ENCODE measurements at places on chromosomes 7 and 10. TPM values are rescaled to one million over a fixed set of nuclear protein-coding genes. Genes with fewer than 3 reads are reported as not detected.

DNA sequence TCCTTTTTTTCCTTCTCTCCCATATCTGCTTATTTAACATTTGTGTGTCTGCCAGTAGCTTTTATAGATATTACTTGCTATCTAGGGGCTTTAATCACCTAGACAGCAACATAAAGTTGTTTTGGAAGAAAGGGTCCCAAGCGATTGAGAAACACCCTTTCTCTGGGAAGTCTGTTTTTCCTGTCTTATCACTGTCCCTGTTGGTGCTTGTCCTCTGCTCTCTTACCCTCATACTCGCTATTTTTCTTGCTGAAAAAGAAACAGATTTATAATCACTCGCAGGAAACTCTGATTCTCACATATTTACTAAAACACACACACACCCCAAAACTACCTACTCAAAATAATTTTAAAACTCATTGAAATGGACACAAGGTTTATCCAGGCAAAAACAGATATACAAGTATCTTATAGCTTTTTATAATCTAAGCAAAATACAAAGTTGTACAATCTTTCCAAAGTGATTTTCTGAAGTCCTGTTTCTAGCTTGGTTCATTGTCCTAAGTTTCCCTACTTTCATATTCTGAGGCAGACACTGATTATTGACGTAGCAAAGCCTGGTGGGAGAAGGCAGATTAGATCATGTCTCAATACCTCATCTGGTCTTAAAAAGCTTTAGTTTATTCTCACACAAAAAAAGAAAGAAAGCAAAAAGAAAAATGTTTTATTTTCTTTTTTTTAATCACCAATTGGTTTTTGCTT, 157.3 kb downstream of the CACNA2D1 start:
- no peak overlapping the region for H3K4me3 ChIP-seq
- no peak for DNase-seq
- H3K27me3 ChIP-seq = no peaks in the 10 kb centered on the region

DNA sequence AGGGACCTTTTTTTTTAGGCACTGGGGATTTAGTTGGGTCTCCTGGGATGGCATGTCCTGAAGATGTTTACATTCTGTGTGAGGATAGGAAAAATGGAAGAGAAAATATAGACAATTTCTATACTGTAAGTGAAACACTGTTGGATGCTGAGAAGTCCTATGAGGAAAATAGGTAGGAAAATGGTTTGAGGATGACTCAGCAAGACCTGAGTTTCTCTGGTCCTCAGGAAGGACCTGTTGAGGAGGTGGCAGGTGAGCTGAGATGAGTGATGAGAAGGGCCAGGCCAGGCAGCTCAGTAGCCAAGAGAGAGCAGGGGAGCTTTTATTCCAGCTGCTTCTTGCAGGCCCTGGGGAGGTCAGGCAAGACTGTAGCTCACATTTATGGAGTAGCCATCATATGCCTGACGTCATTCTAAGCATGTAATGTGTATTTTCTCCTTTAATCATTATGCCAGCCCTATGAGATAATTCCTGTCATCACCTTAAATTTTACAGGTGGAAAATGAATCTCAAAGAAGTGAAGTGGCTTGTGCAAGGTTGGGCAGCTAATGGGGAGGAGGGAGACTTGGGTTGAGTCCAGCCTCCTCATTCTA, 19.1 kb upstream of the LRRC18 start:
- DNase-seq = no peak
- no peaks in the 10 kb centered on the region for H3K36me3 ChIP-seq
- H3K27ac ChIP-seq = no peak overlapping the region

GRCh38 chr7:101744588-101744987, 72.8 kb upstream of the CUX1 start:
- H3K27me3 ChIP-seq = no peaks in the 10 kb centered on the region
- DNase-seq = no peak
- peaks cover 35% of the 10 kb centered on the region for H3K4me1 ChIP-seq
- no peaks in the 10 kb centered on the region for H3K36me3 ChIP-seq
- H3K4me3 ChIP-seq = no peak overlapping the region

DNA sequence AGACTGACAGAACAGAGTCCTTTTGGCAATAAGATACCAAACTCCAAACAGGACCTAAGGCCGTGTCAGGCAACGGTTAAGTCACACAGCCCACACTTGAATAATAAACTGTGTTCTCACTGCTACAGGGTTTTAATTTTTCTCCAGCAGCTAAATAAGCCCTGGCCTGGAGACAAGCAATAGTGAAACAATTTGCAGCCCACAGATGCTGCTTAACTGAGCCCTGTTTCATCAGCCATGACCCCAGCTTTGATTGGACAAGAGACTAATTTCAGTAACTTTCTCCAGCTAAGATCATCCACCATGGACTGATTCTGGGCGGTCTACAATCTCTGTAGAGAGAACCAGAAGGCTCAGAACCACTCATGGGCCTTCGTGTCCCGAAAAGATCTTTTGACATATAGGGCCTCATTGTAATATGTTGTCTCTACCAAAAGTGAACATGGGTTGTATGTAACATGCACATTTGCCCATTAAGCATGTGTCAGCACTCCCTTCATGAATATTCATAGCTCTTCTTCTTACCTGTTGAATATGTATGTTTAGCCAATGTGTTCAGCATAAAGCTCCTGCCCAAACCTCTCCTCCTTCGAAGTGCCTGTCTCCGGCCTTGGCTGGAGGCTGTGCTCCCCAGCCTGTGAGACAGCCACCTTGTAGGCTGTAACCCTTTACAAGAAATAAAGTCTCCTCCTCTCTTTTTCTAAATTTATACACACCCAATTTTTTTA, 223.1 kb upstream of the AKR1E2 start:
- no peaks in the 10 kb centered on the region for H3K36me3 ChIP-seq
- no peak overlapping the region for H3K27ac ChIP-seq
- no peaks in the 10 kb centered on the region for H3K4me1 ChIP-seq

DNA sequence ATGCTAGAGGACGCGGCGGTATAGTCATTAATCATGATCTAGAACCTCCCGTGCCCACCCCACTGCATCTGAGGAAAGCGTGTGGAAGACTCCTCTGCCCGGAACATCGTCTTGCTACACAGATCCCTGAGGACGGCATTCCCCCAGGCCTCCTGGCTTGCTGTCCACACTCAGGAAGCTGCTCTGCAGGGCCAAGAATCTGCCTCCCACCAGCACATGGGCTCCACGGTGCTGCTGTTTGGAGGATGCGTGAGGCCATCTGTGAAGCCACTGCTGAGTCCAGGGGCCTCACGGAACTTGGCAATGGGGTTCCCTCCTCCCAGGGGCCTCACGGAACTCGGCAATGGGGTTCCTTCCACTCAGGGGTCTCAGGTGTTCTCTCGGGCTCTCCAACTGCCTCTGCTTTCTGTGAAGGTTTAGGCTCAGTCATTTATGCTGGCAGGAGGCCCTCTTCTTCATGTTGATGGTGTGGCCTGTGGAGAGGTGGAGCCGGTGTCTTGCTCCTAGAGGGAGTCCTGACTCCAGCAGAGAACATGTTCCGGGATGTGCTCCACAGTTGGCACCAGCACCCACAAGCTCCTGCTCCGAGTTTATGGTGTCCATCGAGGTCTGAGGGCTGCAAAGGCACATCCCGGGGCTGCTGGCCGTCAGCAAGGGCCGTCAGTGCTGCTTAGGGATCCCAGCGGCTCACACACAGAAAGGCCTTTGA, 273.3 kb downstream of the DNAJB6 start:
- no peak for DNase-seq
- H3K36me3 ChIP-seq = no peaks in the 10 kb centered on the region
- no peaks in the 10 kb centered on the region for H3K27me3 ChIP-seq
- H3K4me3 ChIP-seq = no peak overlapping the region
- peaks cover 19% of the 10 kb centered on the region for H3K4me1 ChIP-seq

DNA sequence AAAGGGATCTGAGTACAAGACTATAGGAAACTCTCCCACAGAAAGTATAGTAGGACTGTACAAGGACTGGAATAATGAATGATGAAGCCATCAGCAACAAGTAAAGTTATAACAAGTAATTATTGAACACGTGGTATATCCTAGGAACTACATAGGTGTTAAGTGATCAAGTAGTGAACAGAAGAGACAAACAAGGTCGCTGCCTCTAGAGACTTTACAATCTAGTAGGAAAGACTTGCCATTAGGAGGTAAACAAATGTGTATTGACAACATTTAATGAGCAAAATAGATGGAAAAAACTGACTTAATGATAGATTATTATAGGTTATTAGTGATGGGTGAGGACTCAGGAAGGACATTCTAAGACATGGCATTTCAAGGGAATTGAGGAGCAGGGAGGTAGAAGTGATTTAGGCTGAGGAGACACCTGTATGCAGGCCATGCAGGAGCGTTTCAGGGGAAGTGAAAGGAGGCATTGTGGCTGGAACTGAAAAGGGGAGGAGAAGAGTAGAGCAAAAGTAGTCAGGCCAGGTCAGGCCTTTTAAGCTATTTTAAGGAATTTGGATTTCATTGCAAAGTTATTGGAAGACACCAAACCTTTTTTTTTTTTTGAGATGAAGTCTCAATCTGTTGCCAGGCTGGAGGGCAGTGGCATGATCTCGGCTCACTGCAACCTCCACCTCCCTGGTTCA, 8.5 kb upstream of the GLCCI1 start:
- H3K4me1 ChIP-seq = no peaks in the 10 kb centered on the region
- H3K4me3 ChIP-seq = no peak overlapping the region
- DNase-seq = no peak
- H3K27me3 ChIP-seq = no peaks in the 10 kb centered on the region
- no peak overlapping the region for H3K27ac ChIP-seq

- no peak for DNase-seq
- no peak overlapping the region for H3K4me3 ChIP-seq
- H3K27me3 ChIP-seq = no peaks in the 10 kb centered on the region
- no peaks in the 10 kb centered on the region for H3K4me1 ChIP-seq
These were observed 293.0 kb upstream of the POT1 start for GRCh38 chr7:125222596-125222995.

DNA sequence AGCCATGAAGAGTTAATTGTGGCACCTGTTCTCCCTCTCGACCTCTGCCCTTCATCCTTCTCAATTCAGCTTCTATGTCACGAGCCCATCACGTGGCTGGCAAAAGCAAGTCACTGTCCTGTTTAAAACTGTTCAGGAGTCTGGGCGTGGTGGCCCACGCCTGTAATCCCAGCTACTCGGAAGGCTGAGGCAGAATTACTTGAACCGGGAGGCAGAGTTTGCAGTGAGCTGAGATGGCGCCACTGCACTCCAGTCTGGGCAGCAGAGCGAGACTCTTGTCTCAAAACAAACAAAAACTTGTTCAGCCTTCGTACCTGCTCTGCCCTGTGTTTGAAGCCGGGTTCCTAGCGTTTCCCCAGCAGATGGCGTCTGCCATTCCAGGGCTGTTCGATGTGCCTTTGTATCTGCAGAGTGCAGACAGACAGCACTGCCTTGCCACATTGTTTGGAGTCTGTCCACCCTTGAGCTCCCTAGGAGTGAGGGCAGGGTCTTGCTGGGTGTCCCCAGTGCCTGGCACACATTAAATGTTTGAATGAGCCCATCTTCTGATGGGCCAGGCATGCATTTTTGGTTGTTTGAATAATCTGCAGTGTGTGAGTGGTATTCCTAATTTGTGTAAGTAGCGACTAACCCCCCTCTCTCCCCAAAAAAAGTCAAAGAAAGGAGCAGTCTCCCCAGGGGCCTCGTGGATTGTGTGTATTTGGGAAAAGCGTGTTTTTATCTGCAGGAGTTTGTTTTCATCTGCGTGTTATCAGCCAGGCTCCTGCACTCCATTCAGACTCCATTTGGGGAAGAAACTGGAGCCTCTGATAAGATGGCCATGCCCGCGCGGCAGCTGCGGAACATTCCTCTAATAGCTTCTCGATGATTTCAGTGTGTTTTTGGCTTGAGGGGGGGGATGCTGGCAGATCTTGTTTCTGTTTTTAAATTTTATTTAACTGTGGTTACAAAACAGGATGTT, 61.2 kb downstream of the DNAJB6 start:
- H3K36me3 ChIP-seq = peaks cover 9% of the 10 kb centered on the region
- H3K4me1 ChIP-seq = peaks cover 14% of the 10 kb centered on the region
- H3K27me3 ChIP-seq = no peaks in the 10 kb centered on the region
- H3K4me3 ChIP-seq = no peak overlapping the region

MICALL2 gene
- polyA plus RNA-seq = 0.14 TPM

UCN3 gene
- not detected for polyA plus RNA-seq

FGFR2 gene
- 0.32 TPM for polyA plus RNA-seq

POLR2J2 gene
- 3.3 TPM for polyA plus RNA-seq

NCF1 gene
- polyA plus RNA-seq = 3.5 TPM

TTYH3 gene
- polyA plus RNA-seq = 0.56 TPM

CAMK1D gene
- 5.2 TPM for polyA plus RNA-seq

TRIM74 gene
- polyA plus RNA-seq = not detected

CNPY4 gene
- 15.3 TPM for polyA plus RNA-seq

CPA1 gene
- polyA plus RNA-seq = not detected
